Activated CD4-positive, alpha-beta memory T cell treated with anti-CD3 and anti-CD28 coated beads, Interleukin-2, amount 10 ng/mL, durations not matched to agents 7 days and 5 days (primary cell): ENCODE measurements at places on chromosomes 5 and 9. TPM values are rescaled to one million over a fixed set of nuclear protein-coding genes. Genes with fewer than 3 reads are reported as not detected.

GGTA1 gene
- not detected for total RNA-seq

ZDHHC11B gene
- not detected for total RNA-seq

HSPA4 gene
- 88.2 TPM for total RNA-seq

SPINK4 gene
- not detected for total RNA-seq

TBC1D2 gene
- 11.9 TPM for total RNA-seq

- DNase-seq, result peak; percentile 11
Observed at GRCh38 chr5:151205411-151205810, 18.5 kb downstream of the CCDC69 start.

DNA sequence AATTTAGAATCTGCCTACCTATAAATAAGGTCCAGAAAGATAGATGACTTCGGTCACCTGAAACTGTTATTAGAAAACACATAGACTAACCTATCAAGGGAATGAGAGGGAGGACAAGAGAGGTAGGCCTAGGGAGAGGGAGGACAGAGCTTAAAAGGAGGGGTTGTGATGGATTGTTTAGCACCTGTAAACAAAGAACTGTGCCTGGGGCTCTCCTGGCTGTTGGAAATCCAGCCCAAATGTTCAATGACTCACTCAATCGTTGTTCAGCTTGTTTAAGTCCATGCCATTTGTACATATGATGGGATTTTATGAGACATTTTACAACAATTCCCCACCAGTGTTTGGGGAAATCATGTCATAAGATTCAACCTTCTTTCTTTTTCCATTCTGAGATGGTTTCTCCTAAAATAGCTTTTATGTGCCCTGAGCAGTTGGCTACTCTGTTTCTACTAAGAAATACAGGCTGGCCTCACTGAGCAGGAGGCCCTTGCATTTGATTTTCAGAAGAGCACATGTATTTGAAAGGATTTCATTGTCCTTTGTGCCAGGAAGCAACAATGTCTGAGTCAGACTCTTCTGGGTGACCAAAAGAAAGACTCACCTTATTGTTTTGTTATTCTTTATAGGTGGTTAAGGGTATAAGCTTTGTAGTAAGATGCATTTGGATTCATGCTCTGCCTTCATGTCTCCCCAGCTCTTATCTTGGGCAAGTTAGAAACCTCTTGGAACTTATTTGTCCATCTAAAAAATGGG, 48.2 kb upstream of the GPR151 start:
- DNase-seq, result no peak

DNA sequence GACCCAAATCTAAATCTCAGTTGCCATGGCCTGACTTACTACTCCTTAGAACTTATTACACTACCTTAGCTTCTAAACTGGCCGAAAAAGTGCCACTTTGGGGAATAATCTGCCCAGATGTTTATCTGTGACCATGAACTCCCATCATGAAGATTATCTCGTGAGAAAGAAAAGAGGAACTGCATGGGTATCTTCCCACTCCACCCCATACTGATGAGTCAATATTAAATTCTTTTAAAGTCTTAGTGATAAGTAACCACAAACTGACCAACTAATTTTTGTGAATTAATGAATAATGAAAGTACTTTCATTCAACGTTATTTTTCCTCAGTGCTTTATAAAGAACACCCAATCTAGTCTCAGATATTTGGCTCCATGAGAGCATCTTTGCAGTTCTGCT, 493.5 kb downstream of the EBF1 start:
- no peak for DNase-seq

- no peak for DNase-seq
Observed at GRCh38 chr5:74304536-74304935, 336.0 kb downstream of the ENC1 start.

GRCh38 chr5:117189784-117190183, 615.2 kb upstream of the SEMA6A start:
- DNase-seq, result no peak

DNA sequence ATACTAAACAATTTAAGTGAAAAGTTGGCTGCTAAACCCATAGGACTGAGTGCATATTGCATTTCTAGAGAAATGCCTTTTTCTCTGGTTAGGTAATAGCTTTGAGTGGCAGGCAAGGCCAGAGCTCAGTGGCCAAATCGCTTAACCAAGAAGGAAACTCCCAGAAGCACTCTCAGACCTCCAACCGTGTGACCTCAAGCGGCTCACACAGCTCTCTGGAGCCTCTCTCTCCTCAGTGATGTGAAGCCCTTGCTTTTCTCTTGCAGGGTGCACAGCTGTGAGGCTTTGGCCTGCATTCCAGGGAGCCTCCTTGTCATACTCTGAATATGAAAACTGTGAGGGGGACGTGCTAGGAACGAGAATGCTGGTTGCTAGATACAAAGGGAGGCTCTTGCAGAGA, 106.7 kb downstream of the INSYN2B start:
- DNase-seq, result no peak
